ENCODE measurements at places on chromosomes 12 and 14.

DNA sequence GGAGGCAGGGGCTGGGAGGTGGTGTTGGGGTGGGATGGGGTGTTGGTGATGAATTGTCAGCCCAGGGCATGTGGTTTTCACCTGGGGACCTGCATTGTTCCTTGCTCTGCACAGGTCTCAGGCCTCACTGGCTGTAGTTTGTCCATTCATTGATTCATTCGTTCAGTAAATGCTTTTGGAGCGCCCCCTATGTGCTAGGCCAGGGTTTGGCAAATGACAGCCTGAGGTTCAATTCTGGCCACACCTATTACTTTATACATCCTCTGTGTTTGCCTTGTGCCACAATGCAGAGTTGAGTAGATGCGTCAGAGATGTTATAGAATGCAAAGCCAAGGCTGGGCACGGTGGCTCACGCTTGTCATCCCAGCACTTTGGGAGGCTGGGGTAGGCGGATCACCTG lies 4.7 kb downstream of the ADCK1 start:
- no peak for DNase-seq

GRCh38 chr14:50528000-50528399 lies 4.4 kb downstream of the MAP4K5 start:
- no peak for DNase-seq

- no peak for DNase-seq
Observed at GRCh38 chr14:90198541-90199060, 57.8 kb upstream of the PSMC1 start.

DNA sequence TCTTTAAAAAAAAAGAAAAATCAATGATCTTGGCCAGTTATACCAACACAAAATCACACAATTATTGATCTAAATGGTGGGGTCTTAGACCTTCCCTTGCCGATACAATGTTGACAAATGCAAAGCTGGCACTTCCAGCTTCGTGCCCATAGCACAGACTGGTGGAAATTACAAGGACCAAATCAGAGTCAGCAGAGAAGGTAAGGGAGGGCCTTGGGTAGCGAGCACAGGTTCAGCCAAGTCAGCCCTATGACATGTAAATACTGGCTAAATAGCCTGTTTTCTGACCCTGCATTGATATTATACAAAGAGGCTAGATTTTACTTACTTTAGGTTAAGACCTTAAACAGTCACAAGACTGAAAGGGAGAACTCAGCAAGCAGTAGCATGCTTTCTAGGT lies 30.3 kb upstream of the WDR89 start:
- no peak for DNase-seq

DNA sequence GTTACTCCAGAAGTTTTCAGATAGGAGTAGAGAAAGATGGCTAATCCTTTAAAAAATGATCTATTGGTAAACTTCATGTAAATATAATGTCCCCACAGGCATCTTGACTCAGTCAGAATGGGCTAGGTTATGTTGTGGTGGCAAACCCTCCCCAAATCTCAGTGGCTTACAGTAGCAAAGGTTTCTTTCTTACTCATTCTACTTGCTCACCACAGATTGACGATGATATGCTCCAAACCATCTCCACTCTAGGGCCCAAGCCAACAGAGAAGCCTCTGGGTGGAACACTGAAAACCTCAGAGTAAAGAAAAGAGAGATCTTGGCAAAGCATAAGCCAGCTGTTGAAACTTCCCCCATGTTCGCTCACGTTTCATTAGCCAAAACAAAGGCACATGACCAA lies 146.4 kb downstream of the EMP1 start:
- no peak for DNase-seq

GRCh38 chr12:122866950-122867607 lies 28.8 kb downstream of the VPS37B start:
- DNase-seq: no peak

DNA sequence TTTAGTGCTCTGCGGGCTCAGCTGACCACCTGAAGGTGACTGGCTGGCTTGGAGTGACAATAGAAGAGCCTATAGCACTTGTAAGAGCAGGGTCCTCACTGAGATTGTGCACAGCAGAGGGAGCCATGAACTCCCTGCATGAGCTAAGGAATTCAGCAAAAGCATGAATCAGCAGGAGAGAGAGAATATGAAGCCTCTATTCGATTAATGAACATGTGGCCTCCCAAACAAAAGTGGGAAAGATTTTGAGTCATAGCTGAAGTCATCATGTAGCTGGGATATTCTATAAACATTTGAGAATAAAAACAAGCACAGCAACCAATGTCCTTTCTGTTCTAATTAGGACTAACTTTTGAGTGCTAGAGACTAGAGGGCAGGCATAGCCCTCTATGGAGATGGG lies 626.6 kb downstream of the DIO2 start:
- no peak for DNase-seq

DNA sequence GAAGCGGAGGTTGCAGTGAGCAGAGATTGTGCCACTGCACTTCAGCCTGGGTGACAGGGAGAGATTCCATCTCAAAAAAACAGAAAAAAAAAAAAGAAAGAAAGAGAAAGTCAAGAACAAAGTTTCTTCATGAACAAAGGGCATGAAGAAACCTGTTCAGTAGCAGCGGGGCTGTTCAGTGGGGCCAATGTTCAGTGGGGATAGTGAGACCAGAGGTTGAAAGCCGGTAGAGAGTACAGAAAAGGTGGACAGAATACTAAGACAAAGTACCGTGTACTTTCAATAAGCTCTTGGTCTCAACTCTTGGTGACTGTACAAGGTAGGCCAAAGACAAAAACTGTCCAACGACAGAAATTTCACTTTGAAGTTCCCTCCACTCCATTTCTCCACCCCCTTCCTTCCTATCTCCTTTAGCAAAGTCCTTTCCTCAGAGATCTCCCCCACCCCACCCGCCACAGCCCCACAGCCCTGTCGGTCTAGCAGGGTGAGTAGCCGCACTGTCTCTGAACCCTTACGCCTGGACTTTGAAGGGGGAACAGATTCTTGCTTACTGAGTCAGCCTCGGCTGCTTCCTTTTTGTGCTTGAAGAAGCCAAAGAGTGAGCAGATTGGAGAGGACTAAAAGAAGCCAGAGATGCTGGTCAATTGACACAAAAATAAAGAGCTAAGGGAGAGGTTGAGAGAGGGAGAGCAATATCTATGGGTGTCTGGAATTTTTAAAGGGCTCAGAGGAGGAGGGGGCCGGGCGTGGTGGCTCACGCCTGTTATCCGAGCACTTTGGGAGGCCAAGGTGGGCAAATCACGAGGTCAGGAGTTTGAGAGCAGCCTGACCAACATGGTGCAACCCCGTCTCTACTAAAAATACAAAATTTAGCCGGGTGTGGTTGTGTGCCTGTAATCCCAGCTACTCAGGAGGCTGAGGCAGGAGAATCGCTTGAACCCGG lies 44.2 kb upstream of the FOS start:
- no peak for DNase-seq

- DNase-seq: no peak
Observed at GRCh38 chr14:55715889-55716288, 135.9 kb downstream of the KTN1 start.

GRCh38 chr12:124651516-124652273 lies 84.3 kb upstream of the NCOR2 start:
- no peak for DNase-seq

GRCh38 chr12:57236925-57237595 lies 7.5 kb downstream of the SHMT2 start:
- DNase-seq: no peak

DNA sequence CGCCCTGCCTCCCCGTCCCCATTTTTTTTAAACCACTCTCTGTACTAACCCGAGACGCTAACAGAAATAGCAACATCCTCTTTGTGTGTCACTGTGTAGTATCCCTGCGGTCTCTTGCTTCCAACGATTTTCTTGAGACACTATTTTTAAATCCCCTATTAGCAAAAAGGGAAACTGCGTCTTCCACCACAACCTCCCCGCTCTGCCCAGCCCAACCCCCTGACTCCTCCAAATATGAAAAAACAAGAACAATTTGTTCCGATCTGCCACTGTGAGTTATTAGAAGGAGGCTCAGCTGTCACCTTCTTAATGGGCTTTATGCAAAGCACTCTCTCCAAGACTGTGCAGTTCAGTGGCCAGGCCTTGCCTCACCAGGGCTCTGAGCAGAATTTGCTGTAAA lies 76.3 kb downstream of the MAP1LC3B2 start:
- DNase-seq: no peak

DNA sequence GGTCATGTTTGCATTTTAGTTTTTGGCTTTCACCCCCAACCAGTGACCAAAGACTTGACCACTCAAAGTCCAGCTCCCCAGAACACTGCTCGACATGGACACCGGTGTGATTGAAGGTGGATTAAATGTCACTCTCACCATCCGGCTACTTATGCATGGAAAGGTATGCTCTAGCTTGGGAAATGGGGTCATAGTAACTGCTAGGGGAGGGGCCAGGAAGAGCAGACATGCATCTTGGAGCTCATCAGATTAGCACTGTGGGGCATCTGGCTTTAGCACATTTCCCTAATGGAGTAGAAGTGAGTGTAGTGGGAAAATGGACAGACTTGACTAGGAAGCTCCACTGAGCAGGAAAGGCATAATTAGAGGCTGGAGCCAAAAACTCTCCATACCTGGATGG lies 2.8 kb downstream of the PCBP2 start:
- DNase-seq: no peak

DNA sequence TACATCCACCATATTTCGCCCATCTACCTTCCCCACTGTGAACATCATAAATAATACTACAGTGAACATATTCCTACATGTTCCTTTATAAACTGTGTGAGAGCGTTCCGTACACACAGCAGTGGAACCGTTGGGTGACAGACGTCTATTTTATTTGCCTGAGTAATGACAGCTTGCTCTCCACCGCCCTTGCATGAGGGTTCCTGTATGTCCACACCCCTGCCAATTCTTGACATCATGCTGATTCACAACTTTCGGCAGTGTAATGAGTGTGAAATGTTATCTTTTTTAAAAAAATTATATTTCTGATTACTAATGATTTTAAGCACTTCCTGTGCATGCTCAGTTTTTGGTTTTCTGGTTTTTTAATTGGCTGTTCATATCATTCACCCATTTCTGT lies 4.3 kb upstream of the RAD52 start:
- DNase-seq: no peak

- no peak for DNase-seq
Observed at GRCh38 chr14:101017806-101018560, 114.5 kb upstream of the RTL1 start.

DNA sequence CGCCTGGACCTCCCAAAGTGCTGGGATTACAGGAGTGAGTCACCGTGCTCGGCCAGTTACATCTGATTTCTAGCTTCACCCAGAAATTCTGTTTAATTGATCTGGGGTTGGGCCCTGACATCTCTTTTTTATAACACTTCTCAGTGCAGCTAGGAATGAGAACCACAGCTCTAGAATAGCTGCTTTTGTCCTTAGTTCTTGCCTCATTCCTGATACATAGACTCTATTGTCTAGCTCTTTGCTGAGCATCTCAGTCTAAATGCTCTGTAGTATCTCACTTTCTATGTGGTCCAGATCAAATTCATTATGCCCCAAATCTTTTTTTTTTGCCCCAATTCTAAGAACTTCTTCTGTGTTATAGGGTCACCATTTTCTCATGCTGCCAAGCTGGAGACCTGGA lies 29.9 kb upstream of the FUT8 start:
- no peak for DNase-seq

- no peak for DNase-seq
Observed at GRCh38 chr14:58701604-58702003, 63.8 kb downstream of the DACT1 start.

DNA sequence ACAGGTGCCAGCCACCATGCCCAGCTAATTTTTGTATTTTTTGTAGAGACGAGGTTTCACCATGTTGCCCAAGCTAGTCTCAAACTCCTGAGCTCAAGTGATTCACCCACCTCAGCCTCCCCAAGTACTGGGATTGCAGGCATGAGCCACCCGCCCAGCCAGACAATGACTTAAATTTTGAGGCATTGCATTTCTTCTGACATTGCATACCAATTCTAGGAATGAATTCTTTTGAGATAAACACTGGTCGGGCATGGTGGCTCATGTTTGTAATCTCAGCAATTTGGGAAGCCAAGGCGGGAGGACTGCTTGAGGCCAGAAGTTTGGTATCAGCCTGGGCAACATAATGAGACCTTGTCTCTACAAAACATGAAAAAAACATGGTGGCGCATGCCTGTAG lies 2.5 kb upstream of the CELA1 start:
- no peak for DNase-seq

DNA sequence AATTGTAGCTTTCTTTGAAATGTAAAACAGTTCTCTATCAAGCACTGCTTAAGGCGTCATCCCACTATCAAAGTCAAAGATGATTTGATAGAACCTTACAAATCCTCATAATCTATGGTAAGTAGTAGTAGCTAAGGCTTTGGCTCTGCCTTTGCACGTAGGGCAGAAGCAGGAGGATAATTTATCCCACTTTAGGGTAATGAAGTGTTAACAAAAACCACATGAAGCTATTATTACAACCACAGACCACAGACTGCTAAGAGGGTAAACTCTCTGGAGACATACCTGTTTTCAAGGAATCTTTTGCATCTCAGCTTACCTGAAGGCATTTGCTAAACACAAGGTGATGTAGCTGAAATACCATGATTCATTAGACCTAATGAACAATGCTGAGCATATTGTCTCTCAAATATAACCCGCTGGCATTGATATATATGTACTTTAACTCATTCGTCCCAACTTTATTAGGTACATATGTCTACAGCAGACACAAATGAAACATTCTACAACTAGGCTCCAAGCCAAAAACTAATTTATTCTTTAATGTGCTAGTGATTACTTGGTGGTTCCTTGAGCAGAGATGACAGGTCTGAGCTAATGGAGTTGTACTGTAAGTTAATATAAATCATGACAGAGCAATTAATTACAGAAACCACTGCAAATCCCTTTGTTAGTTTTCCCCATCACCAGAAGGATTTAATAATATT lies 368.8 kb downstream of the ETNK1 start:
- DNase-seq: no peak

DNA sequence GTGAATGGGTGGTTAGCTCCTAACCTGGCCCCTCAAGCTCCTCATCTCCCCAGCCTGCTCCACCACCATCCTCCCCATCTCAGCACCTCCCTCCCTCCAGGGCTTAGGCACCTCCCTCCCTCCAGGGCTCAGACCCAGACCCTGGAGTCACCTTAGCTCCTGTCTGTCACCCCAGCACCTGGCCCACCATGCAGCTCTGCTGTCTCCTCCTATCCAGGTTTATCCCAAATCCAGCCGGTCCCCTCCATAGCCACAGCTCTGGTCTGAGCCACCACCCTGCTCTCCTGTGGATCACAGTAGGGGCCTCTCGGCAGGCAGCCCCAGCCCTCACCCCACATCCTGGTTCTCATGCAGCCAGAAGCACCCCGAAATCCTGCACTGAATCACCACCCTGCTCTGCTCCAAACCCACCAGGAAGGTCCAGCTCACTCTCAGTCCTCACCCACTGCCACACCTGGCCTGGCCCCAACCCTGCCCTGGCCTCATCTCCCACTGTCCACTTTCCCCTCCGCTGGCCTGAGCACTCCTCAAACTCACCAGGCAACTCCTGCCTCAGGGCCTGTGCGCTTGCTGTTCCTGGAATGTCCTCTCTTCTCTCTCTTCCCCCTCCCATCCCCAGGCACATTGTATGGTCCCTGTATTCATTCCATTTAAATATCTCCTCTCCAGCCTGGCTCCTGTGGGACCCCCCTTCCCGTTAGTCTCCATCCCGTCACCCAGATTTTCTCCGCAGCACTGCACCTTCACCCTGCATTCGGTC lies 62.6 kb downstream of the DIO3 start:
- DNase-seq: no peak
